ENCODE measurements at places on chromosomes 3 and 15.
A peak's percentile ranks its signal among the peaks of the same experiment; 100 is the strongest.

- no peak for DNase-seq
Observed at GRCh38 chr3:102002056-102002455, 152.7 kb downstream of the NFKBIZ start.

GRCh38 chr15:97966924-97967620 is 6.6 kb downstream of the ARRDC4 start:
- no peak for DNase-seq

DNA sequence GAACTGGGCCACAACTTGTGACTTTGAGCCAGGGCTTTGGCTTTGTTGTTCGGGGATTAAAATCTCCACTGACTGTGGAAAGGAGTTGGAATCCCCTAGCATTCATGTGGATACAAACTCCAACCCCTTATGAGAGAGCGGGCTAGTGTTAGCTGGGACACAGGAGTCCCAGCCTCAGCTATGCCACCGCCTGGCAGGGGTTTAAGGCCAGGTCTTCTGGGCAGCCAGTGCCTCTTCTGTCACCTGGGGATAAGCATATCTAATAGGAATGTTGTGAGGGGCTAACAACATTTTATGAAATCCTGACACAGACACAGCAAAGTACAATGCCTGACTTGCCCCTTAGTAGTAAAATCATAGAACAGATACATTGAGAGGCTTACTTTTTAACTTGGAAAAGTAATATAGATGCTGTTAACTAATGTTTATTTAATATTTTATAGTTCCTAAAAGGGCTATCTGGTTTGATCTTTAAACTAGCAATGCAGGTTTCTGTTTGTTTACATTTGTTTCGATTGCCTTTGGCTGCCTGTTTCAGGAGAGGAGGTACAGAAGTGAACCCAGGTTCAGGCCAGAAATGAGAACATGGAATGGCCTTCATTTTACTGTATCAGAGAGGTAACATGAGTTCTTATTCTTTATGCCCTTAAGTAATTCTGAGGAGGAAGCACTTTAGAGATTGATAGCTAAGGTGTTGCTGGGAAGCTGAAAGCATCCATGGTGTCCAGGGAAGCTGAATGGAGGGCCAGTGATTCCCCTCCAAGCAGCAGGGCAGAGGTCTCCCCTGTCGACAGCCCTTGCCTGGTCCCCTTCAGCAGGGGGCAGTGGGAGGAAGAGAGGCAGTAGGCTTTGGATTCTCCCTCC is 8.7 kb downstream of the GPR160 start:
- no peak for DNase-seq

- peak; percentile 71 for DNase-seq
Observed at GRCh38 chr3:132317229-132317948, at the start of gene ACP3. Gene ACP3, plus strand, starts transcription at chr3:132317407. Its CDS starts 50 bp downstream, at chr3:132317457.

DNA sequence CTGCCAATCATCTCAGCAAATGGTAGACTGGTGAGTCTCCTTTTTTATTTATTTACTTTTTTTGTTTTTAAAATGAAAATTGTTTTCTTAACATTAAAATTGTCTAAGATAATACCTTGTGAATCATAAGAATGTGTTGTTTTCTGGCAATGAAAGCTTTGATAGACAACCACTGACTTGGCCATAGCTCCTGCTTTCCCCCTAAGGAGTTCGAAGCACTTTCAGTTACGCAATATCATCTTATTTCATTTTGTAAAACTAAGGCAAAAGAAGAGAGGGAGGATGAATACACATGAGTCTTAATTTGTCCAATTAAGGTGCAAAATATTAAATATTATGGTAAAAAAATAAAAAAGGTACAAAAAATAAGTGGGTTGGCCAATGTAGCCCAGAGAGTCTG is 74.8 kb upstream of the PLCL2 start:
- DNase-seq: no peak

GRCh38 chr3:14516738-14517345 is 23.3 kb downstream of the GRIP2 start:
- no peak for DNase-seq

DNA sequence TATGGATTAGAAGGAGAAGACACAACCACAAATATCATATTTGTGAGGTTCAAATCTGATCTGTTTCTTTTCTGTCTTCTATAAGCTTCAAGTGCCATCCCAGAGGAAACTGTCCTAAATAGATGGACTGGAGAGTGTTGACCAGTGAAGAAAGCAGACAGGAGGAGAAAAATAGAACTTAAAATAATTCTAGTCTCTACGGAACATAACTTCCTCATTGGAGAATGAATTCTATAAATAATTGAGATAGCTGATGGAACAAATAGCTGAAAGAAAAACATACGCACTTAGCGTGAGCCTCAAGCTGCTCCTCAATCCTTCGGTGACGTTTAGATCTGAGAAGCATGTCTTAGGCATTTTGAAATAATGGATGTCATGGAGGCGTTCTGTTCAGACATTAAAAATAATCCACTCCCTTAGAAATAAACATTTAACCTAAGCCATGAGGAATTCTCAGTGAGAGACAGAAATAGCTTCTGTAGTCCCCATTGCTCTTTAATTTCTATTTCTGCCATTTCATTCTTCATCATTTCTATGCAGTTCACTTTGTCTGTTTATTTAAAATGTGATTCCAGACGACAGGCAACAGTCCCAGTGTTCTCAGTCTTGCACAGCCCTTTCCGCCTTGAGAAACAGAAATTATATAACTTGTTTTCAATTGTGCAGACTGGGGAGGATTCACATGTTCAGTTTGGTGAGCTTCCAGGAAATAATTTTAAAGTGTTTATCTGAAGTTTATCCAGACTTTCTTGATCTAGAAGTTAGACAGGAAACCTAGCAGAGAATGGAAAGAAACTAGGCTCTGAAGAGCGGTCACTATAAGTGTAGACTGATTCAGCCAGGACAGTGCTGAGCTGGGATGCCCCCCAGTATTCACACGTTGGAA is 97.3 kb downstream of the NR1D2 start:
- no peak for DNase-seq

- no peak for DNase-seq
Observed at GRCh38 chr3:53724566-53724965, 121.7 kb downstream of the CHDH start.
